WTC11 (cell line): ENCODE measurements at places on chromosomes 2 and 18.

DNA sequence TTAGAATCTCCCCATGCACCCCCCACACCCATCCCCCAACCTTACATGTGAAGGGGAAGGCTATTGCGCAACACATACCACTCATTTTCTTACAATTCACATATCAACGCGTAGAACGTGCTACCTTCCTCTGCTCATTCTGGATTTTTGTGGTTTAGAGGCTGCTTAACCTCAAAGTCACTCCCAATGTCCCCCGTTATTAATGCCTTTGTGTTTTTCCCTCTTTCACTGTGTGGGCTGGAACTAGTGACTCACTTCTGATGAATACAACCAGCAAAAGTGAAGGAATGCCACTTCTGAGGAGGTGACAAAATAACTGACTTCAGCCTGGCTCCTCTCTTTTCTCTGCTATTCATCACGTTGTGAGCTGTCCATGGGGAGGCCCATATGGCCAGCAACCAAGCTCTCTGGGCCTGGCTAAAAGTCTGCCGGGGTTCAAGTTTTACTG lies 342.5 kb upstream of the NXPH2 start:
- DNase-seq = no peak

GRCh38 chr2:240136671-240137292 lies 677 bp upstream of the COPS9 start:
- DNase-seq = no peak

GRCh38 chr2:172239944-172240590 lies 137.4 kb upstream of the DLX2 start:
- DNase-seq = no peak

GRCh38 chr2:221605751-221606240 lies 33.7 kb upstream of the EPHA4 start:
- no peak for DNase-seq

- DNase-seq = no peak
Measured at GRCh38 chr18:3171631-3172030, 48.1 kb downstream of the MYOM1 start.

DNA sequence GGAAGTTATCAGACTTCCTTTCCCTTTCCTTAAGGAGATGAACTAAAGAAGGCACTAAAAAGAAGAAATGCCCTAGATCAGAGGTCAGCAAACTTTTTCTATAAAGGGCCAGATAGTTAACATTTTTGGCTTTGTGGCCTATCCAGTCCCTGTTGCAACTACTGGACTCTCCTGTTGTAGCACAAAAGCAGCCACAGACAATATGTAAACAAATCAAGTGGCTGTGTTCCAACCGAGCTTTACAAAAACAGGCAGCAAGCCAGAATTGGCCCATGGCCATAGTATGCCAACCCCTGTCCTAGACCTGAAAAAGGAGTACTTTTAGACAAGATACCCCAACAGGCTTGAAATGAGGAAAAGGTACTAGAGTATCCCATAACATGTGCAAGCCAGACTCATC lies 10.9 kb downstream of the NHEJ1 start:
- DNase-seq = no peak

DNA sequence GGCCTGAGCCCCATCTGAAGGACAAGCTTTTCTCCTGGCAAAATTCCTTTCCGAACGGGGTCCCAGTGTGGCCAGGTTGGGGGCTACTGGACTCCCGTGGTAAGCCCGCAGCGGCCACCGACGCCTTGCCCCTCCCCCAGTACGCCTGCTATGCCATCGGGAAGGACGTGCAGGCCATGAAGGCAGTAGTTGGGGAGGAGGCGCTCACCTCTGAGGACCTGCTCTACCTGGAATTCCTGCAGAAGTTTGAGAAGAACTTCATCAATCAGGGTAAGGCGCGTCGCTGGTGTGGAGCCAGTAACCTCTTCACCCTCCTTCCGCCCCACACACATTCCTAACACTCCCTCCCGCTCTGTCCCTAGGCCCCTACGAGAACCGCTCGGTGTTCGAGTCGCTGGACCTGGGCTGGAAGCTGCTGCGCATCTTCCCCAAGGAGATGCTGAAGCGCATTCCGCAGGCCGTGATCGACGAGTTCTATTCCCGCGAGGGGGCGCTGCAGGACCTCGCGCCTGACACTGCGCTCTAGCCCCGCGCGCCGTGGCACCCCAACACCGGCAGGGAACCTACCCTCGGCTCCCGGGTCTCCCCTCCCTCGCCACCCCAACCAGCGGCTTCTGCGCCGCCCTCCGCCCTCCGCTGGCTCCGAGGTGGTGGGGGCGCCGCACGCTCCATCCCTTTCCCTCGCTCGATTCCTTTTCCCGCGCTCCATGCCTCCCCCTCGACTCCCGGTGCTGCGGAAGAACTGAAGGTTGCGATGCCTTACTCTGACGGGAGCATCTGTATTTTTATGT lies 13.6 kb upstream of the ANKRD53 start:
- peak; percentile 87 for DNase-seq

- no peak for DNase-seq
Measured at GRCh38 chr2:98818164-98818563, 87.2 kb upstream of the MGAT4A start.

GRCh38 chr18:49638209-49638785 lies 76.4 kb downstream of the LIPG start:
- no peak for DNase-seq

DNA sequence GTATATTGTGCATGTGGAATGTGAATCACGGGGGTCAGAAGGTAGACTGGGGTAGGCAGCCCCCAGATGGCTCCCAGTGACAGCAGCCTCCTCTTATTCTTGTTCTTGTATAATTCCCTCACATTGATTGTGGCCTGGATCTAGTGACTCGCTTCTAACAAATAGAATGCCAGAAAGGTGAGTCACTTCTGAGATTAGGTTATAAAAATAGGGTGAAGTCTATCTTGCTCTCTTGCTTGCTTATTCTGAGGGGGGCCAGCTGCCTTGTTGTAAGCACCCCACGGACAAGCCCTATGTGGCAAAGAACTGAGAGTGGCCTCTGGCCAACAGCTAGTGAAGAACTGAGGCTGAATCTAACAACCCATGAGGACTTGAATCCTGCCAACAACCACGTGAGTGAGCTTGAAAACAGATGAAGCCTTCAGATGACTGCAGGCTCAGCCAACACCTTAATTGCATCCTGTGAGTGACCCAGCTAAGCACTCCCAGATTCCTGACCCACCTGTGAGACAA lies 15.6 kb upstream of the RMND5A start:
- no peak for DNase-seq

DNA sequence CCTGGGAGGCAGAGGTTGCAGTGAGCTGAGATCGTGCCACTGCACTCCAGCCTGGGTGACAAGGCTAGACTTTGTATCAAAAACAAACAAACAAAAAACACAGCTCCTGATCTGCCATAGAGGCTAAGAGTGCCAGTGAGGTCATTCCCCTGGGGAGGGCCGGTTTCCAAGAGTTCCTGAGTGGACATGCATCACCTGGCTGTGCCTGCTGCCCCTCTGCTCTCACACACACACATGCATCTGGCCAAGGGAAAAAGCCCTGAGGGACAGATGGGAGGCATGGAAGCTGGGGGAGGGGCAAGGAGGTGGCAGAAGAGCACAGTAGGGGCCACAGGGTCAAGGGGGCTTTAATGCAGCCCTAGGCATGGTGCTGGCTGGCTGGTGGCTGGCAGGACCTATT lies 60.4 kb downstream of the ZBTB7C start:
- no peak for DNase-seq

DNA sequence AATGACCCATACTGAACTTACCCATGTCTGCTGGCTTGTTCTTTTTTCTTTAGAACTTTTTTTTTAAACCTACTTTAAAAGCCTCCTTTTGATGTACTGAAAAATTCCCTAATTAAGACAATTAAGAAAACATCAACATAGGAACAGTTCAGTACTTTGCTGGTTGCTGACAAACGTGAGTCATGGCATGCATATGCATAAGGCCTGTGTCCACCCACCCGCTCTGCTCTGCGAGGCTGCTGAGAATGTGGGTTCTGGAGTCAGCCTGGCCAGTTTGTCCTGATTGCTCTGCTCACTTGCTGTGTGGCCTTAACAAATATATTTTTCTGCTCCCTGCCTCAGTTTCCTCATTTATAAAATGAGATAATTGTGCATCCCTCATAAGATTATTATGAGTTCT lies 27.3 kb downstream of the LAMA3 start:
- peak; percentile 30 for DNase-seq

GRCh38 chr2:26346454-26347053 lies at the start of gene ADGRF3:
Gene ADGRF3 (minus strand): TSS chr2:26346789. CDS start chr2:26346234, 555 bp downstream.
- peak; percentile 58 for DNase-seq

DNA sequence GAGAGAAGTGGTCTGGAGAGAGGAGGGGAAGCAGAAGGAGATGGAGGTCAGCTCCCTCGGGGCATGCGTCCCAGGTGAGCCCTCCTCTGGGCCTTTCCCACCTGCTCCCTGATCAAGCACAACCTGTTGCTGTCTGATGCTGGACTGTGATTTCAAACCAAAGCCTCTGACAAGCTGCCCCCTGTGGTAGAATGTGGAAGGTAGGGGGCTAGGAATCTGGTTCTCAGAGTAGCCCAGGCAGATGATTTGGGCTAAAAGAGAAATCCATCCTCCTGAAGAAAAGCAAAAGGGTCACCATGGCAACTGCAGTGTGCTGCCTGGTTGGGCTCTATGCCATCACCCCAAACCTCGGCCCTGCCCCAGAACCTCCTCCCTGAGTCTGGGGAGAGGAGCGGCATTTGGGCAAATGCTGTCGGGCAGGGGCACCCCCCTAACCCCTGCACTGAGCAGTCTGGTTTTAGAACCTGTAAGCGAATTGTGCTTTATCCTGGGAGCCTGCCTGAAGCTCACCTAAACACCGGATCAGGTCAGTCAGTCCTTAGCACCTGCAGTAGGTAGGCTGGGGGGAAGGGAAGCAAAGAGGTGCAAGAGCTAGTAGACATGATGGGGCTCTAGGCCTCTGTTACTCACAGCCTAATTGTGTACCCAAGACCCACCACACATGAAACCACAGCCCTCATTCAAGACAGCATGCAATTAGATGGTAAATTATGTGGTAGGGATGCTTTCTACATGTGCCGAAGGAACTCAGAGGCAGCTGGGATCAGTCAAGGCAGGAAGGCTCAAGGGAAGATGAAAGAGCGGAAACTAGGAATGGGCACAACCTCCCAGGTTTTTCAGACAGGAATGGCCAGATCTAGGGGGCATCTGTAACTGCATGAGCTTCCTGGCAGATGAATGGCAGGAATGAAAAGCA lies 83.5 kb downstream of the DNMT3A start:
- peak; percentile 28 for DNase-seq

- DNase-seq = peak; percentile 70
Measured at GRCh38 chr18:5890331-5891183, 4.8 kb downstream of the TMEM200C start.

DNA sequence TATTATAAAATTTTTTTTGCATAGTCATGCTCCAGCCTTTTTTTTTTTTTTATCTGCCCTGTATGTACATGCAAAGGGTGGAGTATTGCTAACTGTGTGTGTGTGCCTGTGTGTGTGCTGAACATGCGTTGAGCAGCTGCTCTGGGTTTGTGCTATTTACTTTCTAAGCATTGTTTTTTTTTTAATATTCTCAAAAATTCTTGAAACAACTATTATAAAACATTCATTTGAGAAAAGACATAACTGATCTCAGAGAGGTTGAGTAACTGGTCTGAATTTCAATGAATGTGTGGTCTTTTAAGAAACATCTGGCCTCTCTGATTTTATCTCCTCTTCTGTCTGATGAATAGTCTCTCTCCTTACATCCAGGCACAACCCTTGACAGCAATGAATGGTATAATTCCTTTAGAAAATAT lies 366.0 kb upstream of the SLC14A2 start:
- no peak for DNase-seq

- DNase-seq = no peak
Measured at GRCh38 chr2:6941299-6942046, 24.3 kb downstream of the RNF144A start.

GRCh38 chr2:96916156-96916630 lies 46.3 kb upstream of the SEMA4C start:
- no peak for DNase-seq

DNA sequence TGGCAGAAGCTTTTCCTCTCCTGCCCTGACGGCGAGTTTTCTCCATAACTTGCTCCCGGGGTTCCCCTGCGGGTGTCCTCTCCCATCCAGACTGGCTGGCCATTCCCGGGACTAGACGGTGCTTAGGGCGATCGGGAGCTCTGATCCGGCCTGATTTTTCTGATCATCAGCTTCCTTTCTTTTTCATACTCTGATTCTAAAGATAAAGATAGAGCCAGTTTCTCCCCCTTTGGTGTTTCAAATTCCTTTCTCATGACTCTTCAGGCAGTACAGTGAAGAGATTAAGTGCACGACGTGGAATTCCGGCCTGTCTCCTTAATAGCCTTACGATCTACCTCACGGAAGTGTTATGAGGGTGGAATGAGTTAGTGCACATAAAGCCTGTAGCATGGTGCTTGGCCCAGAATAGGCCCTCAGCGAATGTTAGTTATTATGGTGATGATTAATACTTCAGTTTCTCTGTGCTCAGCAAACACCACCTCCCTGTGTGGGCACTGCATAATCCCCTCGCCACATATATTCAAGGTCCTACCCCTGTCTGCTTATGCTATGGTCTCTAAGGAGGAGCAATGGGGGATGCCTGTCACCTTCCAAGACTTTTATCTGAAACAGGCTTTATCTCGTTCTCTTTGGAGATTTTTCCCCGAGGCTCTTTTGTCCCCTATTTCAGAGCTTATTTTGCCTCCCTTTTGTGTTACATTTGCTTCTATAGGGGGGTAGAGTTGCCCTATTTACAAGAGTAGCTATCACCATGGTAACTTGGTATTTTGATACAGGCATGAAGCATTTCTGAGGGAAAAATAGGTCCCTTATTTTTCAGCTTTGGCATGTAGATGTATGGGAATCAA lies 254.8 kb downstream of the CDH2 start:
- no peak for DNase-seq

- DNase-seq = no peak
Measured at GRCh38 chr18:50607378-50607926, 47.6 kb downstream of the MAPK4 start.

GRCh38 chr2:45882707-45883602 lies 231.5 kb downstream of the PRKCE start:
- no peak for DNase-seq

- DNase-seq = no peak
Measured at GRCh38 chr2:181944914-181945291, 40.8 kb upstream of the PPP1R1C start.

GRCh38 chr18:43882358-43883055 lies 605.2 kb upstream of the SYT4 start:
- DNase-seq = peak; percentile 12

DNA sequence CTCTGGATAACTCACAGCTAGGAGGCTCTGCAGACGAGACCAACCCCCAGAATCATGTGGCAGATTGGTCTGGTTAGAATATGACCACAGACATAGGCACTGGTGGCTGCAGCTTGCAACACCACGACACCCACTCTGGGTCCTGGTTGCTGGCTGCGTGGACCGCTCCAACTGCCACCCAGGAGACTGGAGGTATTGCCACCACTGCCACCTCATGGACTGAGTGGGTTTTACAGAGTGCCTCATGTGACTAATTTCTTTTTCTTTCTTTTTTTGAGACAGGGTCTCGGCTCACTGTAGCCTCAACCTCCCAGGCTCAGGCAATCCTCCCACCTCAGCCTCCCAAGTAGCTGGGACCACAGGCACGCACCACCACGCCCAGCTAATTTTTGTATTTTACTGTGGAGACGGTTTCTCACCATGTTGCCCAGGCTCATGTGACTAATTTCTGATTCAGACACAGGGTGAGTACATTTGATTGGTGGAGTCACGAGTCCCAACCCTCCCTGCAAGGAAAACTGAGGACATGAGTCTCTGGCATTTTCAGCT lies 29.9 kb upstream of the NT5DC4 start:
- peak; percentile 60 for DNase-seq
